MM.1S (cell line): ENCODE measurements at places on chromosomes 12 and 14.

- no peak for DNase-seq
- no peak overlapping the region for H3K4me3 ChIP-seq
- peaks cover 44% of the 10 kb centered on the region for H3K4me1 ChIP-seq
These were observed 71.4 kb upstream of the SRSF5 start for GRCh38 chr14:69695322-69696203.

DNA sequence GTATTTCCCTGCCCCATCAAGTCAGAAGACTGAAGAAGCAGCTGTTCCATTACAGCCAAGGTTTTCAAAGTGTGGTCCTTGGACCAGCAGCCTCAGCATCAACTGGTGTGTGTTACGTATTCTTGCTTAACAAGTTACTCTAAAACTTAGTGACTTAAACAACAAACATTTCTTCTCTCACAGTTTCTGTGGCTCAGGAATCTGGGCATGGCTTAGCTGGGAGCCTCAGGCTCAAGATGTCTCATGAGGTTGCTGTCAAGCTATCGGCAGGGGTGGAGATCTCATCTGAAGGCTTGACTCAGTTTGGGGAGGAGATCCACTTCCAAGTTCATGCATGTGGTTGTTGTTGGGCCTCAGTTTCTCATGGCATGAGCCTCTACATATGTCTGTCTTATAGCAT is 174.5 kb downstream of the KTN1 start:
- H3K4me1 ChIP-seq, result no peaks in the 10 kb centered on the region
- no peak overlapping the region for H3K27ac ChIP-seq
- DNase-seq, result no peak
- no peaks in the 10 kb centered on the region for H3K27me3 ChIP-seq
- no peak overlapping the region for H3K4me3 ChIP-seq

- H3K27ac ChIP-seq, result no peak overlapping the region
- no peaks in the 10 kb centered on the region for H3K4me1 ChIP-seq
- peaks cover 89% of the 10 kb centered on the region for H3K27me3 ChIP-seq
These were observed 125.7 kb downstream of the TSPAN9 start for GRCh38 chr12:3202734-3203446.

DNA sequence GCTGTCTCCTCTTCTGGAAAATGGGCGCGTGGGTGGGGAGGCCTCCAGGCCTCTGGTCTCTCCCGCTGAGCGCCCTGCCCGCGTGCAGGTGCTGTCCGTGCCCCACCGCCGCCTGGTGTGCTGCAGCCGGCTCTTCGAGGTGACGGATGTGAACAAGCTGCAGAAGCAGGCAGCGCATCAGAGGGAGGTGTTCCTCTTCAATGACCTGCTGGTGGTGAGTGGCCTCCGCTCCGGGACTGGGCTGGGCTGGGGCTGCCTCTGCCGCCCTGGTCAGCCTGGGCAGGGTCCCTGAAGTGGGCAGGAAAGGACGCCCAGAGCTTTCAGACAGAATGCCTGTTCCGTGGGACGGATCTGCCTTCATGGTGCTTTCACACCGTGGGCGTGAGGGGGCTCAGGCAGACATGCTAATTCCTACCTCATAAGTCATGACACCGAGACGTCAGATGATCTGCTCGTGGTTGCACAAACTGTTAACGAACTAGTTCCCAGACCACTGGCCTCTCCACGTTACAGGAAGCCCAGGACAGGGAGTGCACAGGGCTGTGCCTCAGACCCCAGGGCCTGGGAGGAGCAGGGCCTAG is 50.5 kb downstream of the SLC6A12 start:
- no peak overlapping the region for H3K27ac ChIP-seq
- peaks cover 23% of the 10 kb centered on the region for H3K27me3 ChIP-seq
- DNase-seq, result no peak
- H3K36me3 ChIP-seq, result no peaks in the 10 kb centered on the region
- peaks cover 38% of the 10 kb centered on the region for H3K4me1 ChIP-seq
- H3K4me3 ChIP-seq, result no peak overlapping the region

DNA sequence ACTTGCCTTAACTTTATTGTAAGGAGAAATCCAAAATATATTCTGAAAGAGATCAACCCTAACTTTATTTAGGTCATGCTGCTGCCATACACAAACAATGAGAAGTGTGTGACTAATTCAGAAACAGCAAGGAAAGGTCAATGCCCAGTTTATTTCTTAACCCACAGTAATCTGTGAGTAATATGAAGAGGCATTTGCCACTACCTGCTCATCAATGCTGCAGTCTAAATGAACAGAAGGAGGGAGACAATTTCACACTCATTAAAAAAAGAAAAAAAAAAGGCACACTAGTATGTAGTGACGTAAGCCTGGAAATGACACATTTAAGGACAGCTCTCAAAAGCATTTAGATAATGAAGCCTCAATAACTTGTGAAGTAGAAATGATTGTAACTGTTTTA is 90.5 kb upstream of the FOXN3 start:
- no peaks in the 10 kb centered on the region for H3K27me3 ChIP-seq
- no peaks in the 10 kb centered on the region for H3K4me1 ChIP-seq
- DNase-seq, result no peak
- no peak overlapping the region for H3K4me3 ChIP-seq

DNA sequence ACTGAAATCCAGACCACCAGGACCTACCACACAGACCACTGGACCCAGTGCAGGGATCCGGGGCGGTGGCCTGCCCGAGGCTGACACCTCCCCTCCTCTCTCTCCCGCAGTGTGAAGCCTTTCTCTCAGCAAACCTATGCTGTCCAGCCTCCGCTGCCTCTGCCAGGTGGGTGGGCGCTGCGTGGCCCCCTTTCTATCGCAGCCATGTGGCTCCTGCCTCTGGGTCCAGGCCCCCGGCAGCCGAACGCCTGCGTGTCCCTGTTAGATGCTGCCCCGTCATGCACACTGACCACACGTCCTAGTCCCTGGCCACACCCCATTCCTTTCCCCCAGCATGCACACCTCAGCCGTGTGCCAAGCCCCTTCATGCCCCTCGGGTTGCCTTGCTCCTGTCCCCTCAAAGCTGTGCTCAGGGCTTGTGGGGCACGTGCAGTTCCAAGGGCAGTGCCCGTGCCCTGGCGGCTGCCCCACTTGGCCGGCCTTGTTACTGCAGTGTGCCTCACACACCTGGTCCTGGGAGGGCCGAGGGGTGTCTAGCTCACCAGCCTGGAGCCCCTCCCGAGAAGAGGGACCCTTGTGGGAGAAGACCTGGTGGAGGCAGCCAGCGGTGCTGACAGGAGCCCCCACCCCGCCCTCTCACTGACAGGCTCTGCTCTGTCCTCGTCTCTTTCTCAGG is 58.0 kb upstream of the TSPAN9 start:
- H3K27me3 ChIP-seq, result no peaks in the 10 kb centered on the region
- no peak overlapping the region for H3K27ac ChIP-seq
- H3K36me3 ChIP-seq, result no peaks in the 10 kb centered on the region
- no peaks in the 10 kb centered on the region for H3K4me1 ChIP-seq
- DNase-seq, result no peak
